IMR-90 (cell line): ENCODE measurements at places on chromosomes 2 and 18. TPM values are rescaled to one million over a fixed set of nuclear protein-coding genes. Genes with fewer than 3 reads are reported as not detected.

The TTL gene
- total RNA-seq, result 36.2 and 44.7 TPM in 2 replicates

The IL36RN gene
- total RNA-seq, result not detected in 2 replicates

The TMEM200C gene
- total RNA-seq, result 1.4 and 1.7 TPM in 2 replicates

The TGFA gene
- total RNA-seq, result not detected in 2 replicates

The CHST9 gene
- total RNA-seq, result not detected in 2 replicates

The CCL20 gene
- not detected in 2 replicates for total RNA-seq

The ADGRF3 gene
- not detected in 2 replicates for total RNA-seq

The DNAJB2 gene
- 30.6 and 43.0 TPM in 2 replicates for total RNA-seq

The RIT2 gene
- total RNA-seq, result not detected in 2 replicates

The RGPD8 gene
- 4.1 and 4.2 TPM in 2 replicates for total RNA-seq

The ATP6V1C2 gene
- not detected in 2 replicates for total RNA-seq

The CAVIN2 gene
- 11.5 and 12.5 TPM in 2 replicates for total RNA-seq

The MC5R gene
- not detected in 2 replicates for total RNA-seq

The SPDYA gene
- not detected in 2 replicates for total RNA-seq

The ZNF519 gene
- total RNA-seq, result 3.3 and 4.7 TPM in 2 replicates

The CWC22 gene
- total RNA-seq, result 17.9 and 21.1 TPM in 2 replicates

The FTCDNL1 gene
- 0.18 and 0.28 TPM in 2 replicates for total RNA-seq

The ALPP gene
- total RNA-seq, result not detected in 2 replicates

The CCDC148 gene
- 0.18 and 0.56 TPM in 2 replicates for total RNA-seq

The CCDC121 gene
- total RNA-seq, result 2.0 and 2.2 TPM in 2 replicates

The PJVK gene
- 0.28 and 0.72 TPM in 2 replicates for total RNA-seq

The RUFY4 gene
- not detected in 2 replicates for total RNA-seq

The PROM2 gene
- total RNA-seq, result not detected in 2 replicates

The CHN1 gene
- 54.4 and 58.4 TPM in 2 replicates for total RNA-seq

The GRHL1 gene
- 0.18 and 0.56 TPM in 2 replicates for total RNA-seq

The MARCHF4 gene
- total RNA-seq, result 2.3 and 3.1 TPM in 2 replicates

The REG3A gene
- not detected in 2 replicates for total RNA-seq

The SEPTIN10 gene
- total RNA-seq, result 82.6 and 83.9 TPM in 2 replicates

The TTN gene
- 0.18 and 0.83 TPM in 2 replicates for total RNA-seq

The DSC3 gene
- total RNA-seq, result under 0.01 TPM in 2 replicates

The RND3 gene
- total RNA-seq, result 331 and 449 TPM in 2 replicates

The ADI1 gene
- total RNA-seq, result 43.2 and 49.7 TPM in 2 replicates

The TSPYL6 gene
- total RNA-seq, result not detected in 2 replicates

The SIGLEC15 gene
- 0.83 and 1.1 TPM in 2 replicates for total RNA-seq
